Testis (tissue), 5 donors: ENCODE measurements at places on chromosomes 3 and 15. TPM values are rescaled to one million over a fixed set of nuclear protein-coding genes. Genes with fewer than 3 reads are reported as not detected.

FRMD4B gene
- 13.7 TPM for total RNA-seq

PCSK6 gene
- 95.4 TPM for total RNA-seq

OR5H2 gene
- not detected for total RNA-seq

DPPA2 gene
- total RNA-seq, result 6.6 TPM

GRIP2 gene
- 2.7 TPM for total RNA-seq

GPR149 gene
- total RNA-seq, result 0.37 TPM

GRCh38 chr3:77222701-77223100 is 182.8 kb downstream of the ROBO2 start:
- DNase-seq, result no peak

DNA sequence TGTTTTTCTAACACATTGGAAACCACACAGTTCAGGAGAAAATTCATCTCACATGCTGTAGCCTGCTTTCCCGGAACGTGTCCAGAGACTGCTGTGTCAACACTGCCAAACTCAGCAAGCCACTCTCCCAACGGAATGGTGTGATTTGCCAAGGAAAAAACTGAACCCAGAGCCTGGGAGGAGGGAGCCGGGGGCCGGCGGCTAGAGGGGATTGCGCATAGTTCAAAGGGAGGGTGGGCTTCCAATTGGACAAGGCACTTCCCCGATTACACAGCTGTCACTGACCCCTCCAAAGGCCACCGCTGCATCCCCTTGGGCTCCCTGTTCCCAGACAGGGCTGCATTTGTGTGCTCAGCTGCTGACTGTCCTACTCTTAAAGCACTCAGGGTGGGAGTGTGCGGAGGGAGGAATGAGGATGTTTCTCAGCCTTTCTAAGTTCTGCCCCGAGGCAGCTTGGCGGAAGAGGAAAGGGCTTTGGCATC is 256.2 kb downstream of the ZNF621 start:
- peak; percentile 39 for DNase-seq

GRCh38 chr3:133928903-133929607 is 33.4 kb upstream of the RAB6B start:
- DNase-seq, result no peak

GRCh38 chr3:46750555-46751038 is 32.9 kb upstream of the PRSS50 start:
- DNase-seq, result no peak

- DNase-seq, result peak; percentile 95
These were observed 5.4 kb downstream of the TYRO3 start for GRCh38 chr15:41564286-41564959.

DNA sequence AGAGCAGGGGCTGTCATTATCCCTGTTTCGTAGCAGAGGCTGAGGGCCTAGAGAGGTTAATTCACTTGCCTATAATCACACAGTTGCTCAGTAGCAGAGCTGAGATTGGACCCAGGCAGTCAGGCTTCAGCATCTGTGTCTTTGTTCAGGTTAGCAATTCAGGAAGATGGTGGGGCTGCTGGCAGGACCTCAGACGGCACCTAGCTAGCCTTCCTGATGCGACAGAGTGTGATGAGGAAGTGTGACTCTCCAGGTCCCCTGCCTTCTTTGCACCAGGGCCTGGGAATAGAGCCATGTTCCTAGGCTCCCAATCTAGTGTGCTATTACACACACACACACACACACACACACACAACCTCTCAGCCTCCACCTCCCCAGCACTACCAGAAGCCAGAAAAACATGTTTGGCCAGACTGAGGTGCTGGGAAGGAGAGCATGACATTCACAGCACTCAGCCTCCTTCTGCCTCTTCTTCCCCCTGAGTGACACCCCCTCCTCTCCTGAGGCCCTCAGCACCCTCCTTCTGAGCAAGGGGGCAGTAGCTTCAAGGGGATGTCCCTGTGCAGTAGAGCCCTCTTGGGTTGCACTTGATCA is 88.9 kb downstream of the TLE3 start:
- DNase-seq, result no peak

DNA sequence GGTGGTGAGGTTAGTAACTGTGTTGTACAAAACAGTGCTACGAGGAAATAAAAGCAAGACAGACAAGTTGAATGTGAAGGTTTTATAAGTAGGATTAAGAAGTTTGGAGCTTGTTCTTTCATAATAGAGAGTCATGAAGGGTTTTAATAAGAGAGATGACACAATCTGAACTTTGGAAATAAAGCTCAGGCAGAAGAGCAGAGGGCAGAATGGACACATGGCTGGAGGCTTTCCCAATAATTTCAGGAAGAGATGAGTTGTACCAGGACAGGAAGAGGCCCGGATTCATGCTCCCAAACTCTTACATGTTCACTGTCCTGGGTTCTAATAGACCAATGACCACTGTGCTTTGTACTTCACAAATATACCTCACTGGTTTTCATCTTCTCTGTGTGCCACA is 194.8 kb downstream of the SLC9A9 start:
- DNase-seq, result no peak
